ENCODE measurements at places on chromosomes 5 and 9.

GRCh38 chr5:62011089-62011664 is 294.8 kb upstream of the KIF2A start:
- no peak for DNase-seq

DNA sequence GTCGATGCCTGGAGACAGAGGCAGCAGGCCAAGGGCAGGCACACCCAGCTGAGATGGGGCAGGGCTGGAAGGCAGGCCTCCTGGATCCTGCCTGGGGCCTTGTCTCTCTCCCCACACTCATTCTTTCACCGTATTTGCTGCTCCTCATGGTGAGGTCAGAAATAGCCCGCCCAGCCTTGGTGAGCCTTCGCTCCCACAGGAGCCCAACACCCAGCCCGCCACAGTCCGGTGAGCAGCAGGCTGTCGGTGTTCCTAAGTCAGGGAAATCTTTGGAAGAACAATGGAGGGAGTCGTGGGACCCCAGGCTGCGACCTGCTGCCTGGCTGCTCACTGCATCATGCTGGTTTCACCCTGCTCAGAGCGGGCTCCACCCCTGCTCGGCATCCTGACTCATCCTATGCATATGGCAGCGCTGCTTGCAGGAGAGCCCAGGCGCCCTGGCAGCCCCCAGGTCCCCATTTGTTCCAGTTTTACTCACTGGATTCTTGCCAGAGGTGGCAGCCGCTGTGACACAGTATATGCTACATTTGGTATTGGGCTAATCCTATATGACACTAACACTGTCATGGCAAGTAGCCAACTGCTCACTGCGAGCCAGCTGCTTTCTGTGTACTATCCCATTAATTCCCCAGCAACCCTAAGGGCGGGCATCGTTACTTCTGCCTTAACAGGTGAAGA is 53.2 kb upstream of the NCS1 start:
- no peak for DNase-seq

DNA sequence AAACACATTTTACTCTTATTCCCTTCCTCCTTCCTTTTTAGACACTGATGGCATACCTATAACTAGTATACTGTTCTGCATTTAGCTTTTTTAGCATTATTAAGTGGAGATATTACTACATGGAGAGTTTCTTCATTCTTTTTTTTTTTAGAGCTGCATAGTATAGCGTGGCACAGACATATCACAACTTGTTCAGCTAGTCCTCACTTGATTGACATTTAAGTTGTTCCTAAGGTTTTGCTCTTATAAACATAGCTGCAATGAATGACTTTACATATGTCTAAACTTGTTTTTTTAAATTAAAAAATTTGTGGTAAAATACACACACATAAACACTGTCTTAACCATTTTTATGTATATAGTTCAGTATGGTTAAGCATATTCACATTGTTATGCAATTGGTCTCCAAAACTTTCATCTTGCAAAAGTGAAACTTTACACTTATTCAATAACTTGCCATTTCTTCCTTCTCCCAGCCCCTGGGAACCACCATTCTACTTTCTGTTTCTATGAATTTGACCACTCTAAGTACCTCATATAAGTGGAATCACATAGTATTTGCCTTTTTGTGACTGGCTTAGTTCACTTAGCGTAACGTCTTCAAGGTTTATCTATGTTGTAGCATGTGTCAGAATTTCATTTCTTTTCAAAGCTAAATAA is 48.7 kb downstream of the ANKDD1B start:
- no peak for DNase-seq

- no peak for DNase-seq
These were observed 108.6 kb downstream of the TRIO start for GRCh38 chr5:14251733-14252132.

- no peak for DNase-seq
These were observed 78.8 kb upstream of the GPBP1 start for GRCh38 chr5:57094753-57095683.

- DNase-seq: no peak
These were observed 206.8 kb downstream of the TMC1 start for GRCh38 chr9:72728031-72728770.

DNA sequence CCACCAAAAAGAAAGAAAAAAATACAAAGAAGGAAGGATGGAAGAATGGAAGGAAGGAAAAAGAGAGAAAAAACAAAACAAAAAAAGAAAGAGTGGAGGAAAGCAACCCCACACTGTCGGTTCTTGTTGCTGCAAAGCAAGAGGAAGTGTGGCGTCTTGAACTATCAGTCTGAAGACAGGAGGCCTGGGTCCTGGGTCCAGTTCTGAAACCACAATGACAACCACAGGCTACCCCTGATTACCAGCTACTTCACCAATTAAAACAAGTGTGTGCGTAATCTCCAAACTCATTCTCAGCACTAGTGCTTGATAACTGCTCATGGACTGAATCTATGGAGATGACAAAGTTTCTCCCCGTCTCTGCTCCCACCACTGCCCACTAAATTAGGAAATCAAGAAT is 93.7 kb downstream of the RASEF start:
- DNase-seq: no peak
